ENCODE measurements at places on chromosomes 7 and 10. TPM values are rescaled to one million over a fixed set of nuclear protein-coding genes. Genes with fewer than 3 reads are reported as not detected.

The CYP26A1 gene
- total RNA-seq: not detected

GRCh38 chr7:25805027-25805687, 346.8 kb upstream of the NFE2L3 start:
- DNase-seq: no peak
- no peaks in the 10 kb centered on the region for H3K27me3 ChIP-seq
- H3K4me3 ChIP-seq: no peak overlapping the region
- no peak overlapping the region for H3K27ac ChIP-seq

The PDZD7 gene
- total RNA-seq: 1.6 TPM

DNA sequence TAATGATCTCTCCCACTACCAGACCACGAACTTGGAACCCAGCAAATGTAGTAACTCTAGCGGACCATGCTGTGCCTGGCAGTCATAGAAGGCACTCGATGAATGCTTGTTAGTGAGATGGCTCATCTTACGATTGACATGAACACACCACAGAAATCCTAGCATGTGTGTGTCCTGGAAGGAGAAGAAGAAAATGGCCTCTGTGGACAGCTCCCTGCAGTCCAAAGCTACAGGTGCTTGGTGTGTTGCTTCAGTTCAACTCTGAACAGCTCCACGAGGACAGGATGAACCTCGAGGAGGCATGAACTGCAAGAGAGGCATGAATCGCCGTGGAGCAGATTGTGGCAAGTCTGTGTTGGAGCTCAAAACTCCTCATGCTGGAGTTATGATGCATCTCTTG, 93.5 kb downstream of the KLF6 start:
- H3K4me3 ChIP-seq: no peak overlapping the region
- no peaks in the 10 kb centered on the region for H3K36me3 ChIP-seq
- no peak overlapping the region for H3K27ac ChIP-seq
- H3K4me1 ChIP-seq: no peaks in the 10 kb centered on the region
- H3K27me3 ChIP-seq: no peaks in the 10 kb centered on the region

DNA sequence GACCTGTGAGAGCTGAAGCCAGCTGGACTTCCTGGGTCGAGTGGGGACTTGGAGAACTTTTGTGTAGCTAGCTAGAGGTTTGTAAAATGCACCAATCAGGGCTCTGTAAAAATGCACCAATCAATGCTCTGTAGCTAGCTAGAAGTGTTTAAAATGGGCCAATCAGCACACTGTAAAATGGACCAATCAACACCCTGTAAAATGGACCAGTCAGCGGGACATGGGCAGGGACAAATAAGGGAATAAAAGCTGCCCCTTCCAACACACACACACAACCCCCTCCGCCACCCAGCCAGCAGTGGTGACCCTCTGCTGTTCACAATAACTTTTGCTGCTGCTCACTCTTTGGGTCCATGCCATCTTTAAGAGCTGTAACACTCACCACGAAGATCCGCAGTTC, 7.1 kb downstream of the ZNF511 start:
- peaks cover 19% of the 10 kb centered on the region for H3K36me3 ChIP-seq
- H3K27me3 ChIP-seq: peaks cover 11% of the 10 kb centered on the region
- peaks cover 3% of the 10 kb centered on the region for H3K4me1 ChIP-seq
- no peak overlapping the region for H3K4me3 ChIP-seq
- H3K27ac ChIP-seq: no peak overlapping the region

The SPDYE16 gene
- total RNA-seq: 0.90 TPM

GRCh38 chr10:22326145-22326702, 5.3 kb downstream of the BMI1 start:
- peak overlapping the region; percentile 48 for H3K27ac ChIP-seq
- H3K4me3 ChIP-seq: peak overlapping the region; percentile 63
- H3K4me1 ChIP-seq: peaks cover 28% of the 10 kb centered on the region
- H3K36me3 ChIP-seq: peaks cover 35% of the 10 kb centered on the region
- no peak for DNase-seq

- no peak overlapping the region for H3K4me3 ChIP-seq
- peaks cover 9% of the 10 kb centered on the region for H3K4me1 ChIP-seq
- peak overlapping the region; percentile 25 for H3K27ac ChIP-seq
- H3K27me3 ChIP-seq: no peaks in the 10 kb centered on the region
- no peak for DNase-seq
Observed at GRCh38 chr7:151824373-151824933, 52.5 kb downstream of the PRKAG2 start.

The KCNMA1 gene
- 26.3 TPM for total RNA-seq

The MCU gene
- total RNA-seq: 31.1 TPM

GRCh38 chr7:159097661-159098423, 46.8 kb downstream of the VIPR2 start:
- no peaks in the 10 kb centered on the region for H3K27me3 ChIP-seq
- no peaks in the 10 kb centered on the region for H3K36me3 ChIP-seq
- peaks cover 12% of the 10 kb centered on the region for H3K4me1 ChIP-seq
- DNase-seq: peak; percentile 59

GRCh38 chr7:143908120-143908519, 6.1 kb upstream of the TCAF1 start:
- no peaks in the 10 kb centered on the region for H3K36me3 ChIP-seq
- DNase-seq: no peak
- no peaks in the 10 kb centered on the region for H3K27me3 ChIP-seq
